Activated CD4-positive, alpha-beta T cell treated with anti-CD3 and anti-CD28 coated beads, Interleukin-2, Interleukin-6, amounts not matched to agents 100 ng/mL and 50 ng/mL, durations not matched to agents 16 hours and 8 hours (primary cell): ENCODE measurements at places on chromosomes 6 and 20.

DNA sequence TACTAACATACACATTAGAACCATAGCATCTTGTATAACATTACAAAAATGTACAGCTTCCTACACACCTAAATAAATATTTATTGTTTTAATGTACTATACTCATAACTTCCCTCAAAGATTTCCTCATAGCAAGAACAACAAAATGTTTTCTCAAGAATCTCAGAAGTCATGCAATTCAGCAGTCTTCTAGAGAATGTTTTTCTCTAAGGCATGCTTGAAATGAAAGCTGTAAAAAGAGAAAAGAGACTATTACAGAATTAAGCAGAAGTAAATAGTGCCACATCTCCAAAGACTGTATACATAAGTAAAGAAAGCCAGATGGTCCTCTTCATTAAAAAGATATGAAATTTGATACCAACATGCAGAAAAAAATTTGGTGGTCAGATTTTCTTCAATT lies 672.2 kb downstream of the EPM2A start:
- no peak for DNase-seq

- DNase-seq, result no peak
These were observed 81.7 kb upstream of the AFDN start for GRCh38 chr6:167744681-167745669.

DNA sequence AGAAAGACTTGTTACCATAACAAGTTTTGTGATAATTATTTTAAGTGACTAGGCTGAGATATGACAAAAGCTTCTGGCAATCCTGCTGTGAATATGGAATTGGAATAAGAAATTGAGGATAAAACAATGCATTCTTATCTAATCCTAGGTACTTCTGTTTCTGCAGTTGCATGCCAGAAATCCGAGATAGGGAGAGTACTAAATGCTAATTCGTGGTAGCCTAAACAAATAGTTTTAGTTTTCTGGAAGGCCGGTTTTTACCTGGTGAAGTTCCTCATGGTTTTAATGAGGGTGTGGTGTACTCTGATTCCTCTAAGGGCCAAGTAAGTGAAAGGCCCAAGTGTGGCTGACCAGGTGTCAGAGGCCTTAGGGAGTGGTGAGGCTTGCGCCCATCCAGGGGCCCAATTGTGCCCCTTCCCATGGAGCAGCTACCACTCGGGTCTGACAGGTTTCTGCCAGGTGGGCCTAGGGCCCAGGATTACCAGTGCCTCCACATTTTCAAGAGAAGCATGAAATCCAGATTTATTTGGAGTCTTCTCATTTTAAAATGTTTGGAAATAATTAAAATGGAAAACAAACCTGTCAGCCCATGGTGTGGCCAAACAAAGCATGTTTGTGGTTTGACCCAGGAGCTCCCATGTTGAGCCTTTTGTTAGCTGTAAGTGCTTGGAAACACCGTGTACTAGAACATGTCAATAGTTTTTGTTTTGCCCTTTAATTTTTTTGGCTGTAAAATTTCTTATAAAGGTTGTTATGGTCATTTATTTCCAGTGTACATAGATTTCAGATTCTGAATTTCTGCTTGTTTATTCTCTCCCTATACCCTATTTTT lies 6.6 kb downstream of the PLCB4 start:
- DNase-seq, result no peak

DNA sequence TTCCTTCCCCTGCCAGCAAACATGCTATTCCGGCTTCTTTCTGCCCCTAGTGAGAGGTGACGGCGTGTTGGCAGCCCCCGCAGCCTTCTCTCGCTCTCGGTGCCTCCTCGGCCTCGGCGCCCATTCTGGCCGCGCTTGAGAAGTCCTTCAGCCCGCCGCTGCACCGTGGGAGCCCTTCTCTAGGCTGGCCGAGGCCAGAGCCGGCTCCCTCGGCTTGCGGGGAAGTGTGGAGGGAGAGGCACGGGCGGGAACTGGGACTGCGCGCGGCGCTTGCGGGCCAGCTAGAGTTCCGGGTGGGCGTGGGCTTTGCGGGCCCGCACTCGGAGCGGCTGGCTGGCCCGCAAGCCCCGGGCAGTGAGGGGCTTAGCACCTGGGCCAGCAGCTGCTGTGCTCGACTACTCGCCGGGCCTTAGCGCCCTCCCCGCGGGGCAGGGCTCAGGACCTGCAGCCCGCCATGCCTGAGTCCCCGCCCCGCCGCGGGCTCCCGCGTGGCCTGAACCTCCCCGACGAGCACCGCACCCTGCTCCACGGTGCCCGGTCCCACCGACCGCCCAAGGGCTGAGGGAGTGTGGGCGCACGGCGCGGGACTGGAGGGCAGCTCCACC lies 20.0 kb upstream of the PXDC1 start:
- DNase-seq, result no peak

DNA sequence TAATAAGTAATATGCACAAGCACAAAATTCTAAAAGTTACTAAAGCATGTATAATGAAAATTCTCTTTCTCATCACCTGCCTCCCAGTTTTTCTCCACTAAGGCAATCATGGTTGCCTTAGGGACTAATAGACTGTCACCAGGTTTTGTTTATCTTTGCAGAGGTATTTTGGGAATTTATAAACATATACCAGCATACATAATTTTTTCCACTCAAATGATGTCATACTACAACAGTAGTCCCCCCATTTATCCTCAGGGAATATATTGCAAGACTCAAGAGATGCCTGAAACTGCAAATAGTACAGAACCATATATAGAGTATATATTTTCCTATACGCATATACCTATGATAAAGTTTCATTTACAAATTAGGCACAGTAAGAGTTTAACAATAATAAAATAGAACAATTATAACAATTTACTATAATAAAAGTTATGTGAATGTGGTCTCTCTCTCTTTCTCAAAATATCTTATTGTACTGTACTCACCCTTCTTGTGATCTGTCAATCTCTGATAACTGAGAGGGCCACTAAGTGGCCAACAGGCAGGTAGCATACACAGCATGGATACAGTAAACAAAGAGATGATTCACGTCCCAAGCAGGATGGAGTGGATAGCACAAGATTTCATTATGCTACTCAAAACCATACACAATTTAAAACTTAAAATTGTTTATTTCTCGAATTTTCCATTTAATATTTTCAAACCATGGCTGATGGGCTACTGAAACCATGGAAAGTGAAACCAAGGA lies 19.7 kb downstream of the RBL1 start:
- no peak for DNase-seq

DNA sequence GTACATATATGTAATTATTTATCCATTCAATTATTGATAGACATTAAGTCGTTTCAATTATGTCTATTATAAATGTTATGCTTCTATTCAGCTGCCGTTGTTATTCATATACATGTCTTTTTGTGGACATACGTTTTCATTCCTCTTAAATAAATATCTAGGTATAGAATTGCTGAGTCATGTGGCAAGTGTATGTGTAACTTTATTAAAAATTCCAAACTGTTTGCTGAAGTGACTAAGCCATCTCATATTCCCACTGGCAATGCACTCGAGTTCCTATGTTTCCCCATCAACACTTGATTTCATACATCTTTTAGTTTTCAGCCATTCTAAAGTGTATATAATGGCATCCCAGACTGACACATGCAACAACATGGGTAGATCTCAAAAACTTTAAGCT lies 739.7 kb upstream of the POU3F2 start:
- DNase-seq, result no peak

DNA sequence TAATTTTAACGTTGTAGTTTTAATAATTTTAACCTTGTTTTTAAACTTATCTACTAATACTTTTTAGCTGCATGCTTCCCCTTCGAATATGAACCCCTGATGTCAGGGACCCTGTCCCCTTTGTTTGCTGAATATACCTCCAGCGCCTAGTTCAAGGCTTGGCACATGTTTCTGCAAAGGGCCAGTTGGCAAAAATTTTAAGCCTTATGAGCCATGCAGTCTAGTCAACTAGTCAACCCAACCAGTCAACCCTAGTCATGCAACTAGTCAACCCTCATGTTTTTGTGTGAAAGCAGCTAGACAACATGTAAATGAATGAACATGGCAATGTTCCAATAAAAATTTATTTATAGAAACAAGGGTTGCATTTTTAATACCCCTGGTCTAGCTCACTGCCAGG lies 119.8 kb downstream of the BCAS1 start:
- DNase-seq, result no peak

GRCh38 chr6:33201147-33201545 lies 479 bp downstream of the SLC39A7 start:
- no peak for DNase-seq

- DNase-seq, result no peak
These were observed 353.3 kb upstream of the CNR1 start for GRCh38 chr6:88519301-88520016.

- peak; percentile 96 for DNase-seq
These were observed at the start of gene DTD1 for GRCh38 chr20:18587665-18588573. TSS of gene DTD1 (plus strand) at chr20:18588054. CDS start at chr20:18588073, 19 bp downstream.

DNA sequence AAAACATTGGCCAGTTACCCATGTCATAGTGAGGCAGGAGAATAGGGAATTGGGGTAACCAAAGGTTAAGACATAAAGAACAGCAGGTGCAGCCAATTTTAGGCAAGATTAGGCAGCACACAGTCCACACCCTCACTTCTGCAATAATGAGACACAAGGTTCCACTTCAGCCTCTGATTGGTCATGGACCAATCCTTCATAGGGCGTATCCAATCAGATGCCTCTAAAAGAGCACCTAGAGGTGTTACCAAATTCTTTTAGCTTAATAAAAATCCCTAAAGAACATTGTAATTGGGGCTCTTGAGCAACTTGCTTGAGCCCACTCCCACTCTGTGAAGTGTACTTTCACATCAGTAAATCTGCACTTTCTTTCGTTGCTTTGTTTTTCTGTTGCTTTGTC lies 302.4 kb downstream of the PREX1 start:
- no peak for DNase-seq

GRCh38 chr20:63572788-63573646 lies 1.0 kb downstream of the HELZ2 start:
- no peak for DNase-seq

GRCh38 chr6:13788820-13789219 lies 25.5 kb downstream of the MCUR1 start:
- peak; percentile 10 for DNase-seq

DNA sequence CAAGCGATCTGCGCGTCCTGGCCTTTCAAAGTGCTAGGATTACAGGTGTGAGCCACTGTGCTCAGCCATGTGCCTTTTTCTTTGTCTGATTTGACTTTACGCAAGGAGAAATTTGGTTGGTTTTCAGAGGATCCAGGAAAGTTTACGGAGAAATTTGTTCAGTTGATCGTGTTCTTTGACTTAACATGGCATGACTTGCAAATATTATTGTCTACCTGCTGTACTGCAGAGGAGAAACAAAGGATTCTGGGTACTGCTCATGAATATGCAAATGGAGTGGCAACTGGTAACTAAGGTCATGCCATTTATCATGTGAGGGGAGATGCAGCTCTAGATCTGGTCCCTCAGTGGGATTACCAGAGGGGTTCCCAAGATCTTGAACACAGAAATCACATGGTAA lies 68.8 kb upstream of the CHD6 start:
- no peak for DNase-seq

DNA sequence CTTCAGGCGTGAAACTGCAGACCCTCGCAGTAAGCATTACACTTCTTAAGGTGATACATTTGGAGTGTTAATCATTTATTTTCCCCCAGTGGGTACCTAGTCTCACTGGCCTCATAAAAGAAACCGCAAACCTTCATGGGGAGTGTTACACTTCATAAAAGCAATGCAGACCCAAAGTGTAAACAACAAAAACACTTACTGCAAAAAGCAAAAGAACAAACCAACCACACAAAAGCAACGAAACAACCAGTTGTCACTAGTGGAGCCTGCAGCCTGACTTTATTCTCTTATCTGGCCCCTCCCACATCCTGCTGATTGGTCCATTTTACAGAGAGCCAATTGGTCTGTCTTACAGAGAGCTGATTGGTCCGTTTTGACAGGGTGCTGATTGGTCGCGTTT lies 23.8 kb downstream of the LY86 start:
- no peak for DNase-seq

DNA sequence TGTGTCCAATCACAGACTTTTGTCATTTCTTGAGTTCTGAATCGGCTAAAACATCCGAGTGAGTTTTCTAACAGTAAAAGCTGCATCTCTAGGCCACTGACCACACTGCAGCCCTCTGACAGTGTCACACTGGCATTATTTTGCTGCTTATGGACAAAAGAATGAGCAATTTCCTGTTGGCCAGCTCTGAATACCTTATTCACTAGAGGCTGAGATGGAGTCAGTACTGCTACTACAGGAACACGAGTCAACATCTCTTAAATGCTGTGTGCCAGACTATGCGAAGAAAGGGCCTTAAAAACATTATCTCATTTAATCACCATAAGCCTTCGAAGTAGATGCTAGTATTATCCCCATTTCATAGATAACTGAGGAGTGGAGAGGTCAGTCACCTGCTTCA lies 42.5 kb upstream of the IPCEF1 start:
- DNase-seq, result no peak

GRCh38 chr20:36526521-36527011 lies 14.8 kb upstream of the MYL9 start:
- DNase-seq, result no peak

DNA sequence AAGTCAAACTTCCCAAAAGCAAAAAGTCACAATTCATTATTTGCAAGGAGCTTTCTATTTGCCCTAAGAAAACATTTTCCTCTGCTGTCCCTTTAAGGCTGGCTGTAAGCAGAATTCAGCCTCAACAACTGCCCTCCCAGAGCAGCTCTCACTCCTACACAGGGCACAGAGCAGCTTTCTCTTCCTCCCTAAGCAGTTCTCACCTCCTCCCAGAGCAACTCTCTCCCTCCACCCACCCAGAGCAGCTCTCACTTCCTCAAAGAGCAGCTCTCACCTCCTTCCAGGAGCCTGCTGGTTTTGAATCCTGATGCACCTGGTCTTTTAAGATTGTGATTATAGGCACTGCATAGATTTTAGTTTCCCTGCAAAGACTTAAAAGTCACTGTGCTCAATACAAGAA lies 120.6 kb upstream of the TMEM181 start:
- no peak for DNase-seq

DNA sequence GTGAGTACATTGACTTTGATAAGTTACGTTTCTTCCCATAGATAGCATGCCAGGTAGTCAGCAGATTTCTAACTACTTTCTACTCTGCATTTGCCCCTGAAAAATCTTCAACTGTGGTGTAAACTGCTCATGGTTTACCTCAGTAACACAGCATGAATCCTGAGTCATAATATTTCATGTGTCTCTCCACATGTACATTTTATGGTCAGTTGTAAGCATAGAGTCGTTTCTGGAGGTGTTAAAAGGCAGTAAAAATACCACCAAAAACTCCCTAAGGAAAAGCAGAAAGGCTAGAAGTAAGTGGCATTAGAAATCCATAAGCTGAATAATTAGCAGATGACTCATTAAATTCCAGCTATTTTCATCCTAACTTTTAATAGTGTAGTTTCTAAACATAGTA lies 4.1 kb upstream of the GPR63 start:
- DNase-seq, result no peak

GRCh38 chr6:65469650-65470049 lies 237.4 kb downstream of the EYS start:
- DNase-seq, result no peak

DNA sequence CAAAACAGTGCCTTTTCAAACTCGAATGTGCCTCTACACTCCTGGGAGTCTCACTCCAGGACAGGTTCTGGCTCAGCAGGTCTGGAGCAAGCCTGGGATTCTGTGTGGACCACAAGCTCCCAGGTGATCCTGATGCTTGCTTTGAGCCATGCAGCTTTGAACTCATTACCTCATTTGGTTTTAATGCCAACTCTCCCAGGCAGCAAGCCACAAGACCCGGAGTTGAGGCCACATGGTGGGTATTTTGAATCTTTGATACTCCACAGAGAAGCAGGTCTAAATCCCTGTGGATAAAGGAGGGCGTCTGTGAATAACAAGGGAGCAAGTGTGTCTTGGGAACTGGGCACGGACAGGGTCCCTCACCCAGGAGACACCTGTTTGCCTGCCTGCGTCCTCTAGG lies 205.4 kb upstream of the CST7 start:
- DNase-seq, result no peak

GRCh38 chr6:136426627-136427377 lies 123.4 kb downstream of the MAP7 start:
- no peak for DNase-seq
